Activated CD8-positive, alpha-beta memory T cell treated with anti-CD3 and anti-CD28 coated beads for 1 hour (primary cell): ENCODE measurements at places on chromosomes 3 and 15.
A peak's percentile ranks its signal among the peaks of the same experiment; 100 is the strongest.

DNA sequence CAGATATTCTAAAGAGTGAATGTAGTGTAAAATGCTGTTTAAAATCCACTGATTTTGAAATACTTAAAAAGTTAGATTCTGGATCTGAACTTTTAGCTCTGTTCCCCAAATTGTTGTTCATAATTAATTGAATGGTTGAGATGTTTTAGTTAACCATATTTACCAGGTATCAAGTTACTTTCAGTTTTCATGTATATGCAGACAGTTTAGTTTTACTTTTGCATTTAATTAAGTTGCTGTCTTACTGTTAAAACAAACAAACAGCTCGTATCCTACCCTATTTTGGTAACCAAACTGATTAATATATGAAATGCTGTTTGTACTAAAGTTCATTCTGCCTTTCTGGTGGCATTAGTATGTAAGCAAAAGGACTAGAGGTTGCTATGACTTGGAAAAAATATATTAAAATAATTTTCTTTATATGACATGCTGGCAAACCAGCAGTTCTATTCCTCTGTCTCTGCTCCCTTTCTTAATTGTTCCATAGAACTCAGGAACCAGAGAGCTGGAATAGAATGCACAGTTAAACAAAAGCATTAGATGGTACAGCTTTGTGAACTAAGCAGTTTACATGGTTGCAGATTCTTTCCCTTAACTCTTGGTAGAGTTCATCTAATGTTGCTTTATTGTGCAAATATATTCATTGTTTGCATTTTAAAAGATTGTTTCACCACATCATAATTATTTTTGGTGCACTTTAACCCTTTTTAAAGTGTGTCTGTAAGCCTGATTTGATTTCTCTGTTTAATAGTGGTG, 39.5 kb upstream of the SCAANT1 start:
- DNase-seq, result no peak

GRCh38 chr15:81323559-81323943, 390 bp downstream of the STARD5 start:
- no peak for DNase-seq

DNA sequence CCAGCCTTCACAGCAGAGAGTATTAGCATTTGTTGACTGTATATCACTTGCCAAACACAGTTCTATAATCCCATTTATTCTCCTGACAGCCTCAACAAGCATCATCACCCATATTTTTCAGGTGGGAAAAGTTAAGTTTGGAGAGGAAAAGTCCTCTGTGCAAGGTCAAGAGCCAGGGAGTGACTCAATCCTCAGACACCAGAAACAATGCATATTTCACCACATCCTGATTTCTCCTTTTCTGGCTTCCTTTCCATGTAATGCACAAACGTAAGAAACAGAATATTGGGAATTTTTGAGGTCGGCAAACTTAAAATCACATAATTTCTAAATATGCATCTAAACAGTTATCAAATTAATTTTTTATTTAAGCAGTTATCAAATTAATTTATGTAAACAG, 116.0 kb upstream of the GADL1 start:
- no peak for DNase-seq

DNA sequence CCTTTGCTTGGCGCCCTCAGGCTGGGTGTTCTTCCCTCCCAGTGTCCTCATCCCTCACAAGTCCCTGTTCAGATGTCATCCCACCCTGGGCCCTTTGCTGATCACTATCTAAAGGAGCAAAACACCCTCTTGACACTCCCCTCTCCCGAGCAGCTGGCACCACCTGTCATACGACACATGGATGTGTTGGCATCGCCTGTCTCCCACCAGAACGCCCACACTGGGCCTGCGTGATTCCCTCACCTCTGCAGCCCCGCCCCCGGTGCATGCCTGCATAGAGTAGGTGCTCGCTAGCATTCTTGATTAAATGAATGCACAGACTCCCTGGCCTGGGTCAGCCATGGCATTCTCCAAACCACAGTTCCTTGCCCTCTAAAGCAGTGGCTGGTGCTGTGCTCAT, 75.8 kb downstream of the DNAJB8 start:
- DNase-seq, result no peak

DNA sequence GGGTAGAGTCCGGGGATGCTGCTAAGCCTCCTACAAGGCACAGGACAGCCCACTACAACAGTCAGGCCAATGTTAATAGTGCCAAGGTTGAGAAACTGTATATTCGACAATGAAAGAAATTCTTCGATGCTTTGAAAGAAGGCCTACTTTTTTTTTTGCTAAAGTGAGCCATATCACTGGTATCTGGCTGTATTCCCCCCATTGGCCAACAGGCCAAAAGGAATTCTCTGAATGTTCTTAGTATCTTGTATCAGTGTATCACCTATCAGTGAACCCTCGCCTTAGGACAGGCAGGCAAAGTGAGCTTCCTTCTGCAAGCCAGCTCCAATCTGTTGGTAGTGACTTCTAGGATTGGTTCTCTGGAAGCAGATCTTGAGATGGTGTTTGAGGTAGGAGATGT, 74.2 kb downstream of the SNTN start:
- DNase-seq, result no peak

DNA sequence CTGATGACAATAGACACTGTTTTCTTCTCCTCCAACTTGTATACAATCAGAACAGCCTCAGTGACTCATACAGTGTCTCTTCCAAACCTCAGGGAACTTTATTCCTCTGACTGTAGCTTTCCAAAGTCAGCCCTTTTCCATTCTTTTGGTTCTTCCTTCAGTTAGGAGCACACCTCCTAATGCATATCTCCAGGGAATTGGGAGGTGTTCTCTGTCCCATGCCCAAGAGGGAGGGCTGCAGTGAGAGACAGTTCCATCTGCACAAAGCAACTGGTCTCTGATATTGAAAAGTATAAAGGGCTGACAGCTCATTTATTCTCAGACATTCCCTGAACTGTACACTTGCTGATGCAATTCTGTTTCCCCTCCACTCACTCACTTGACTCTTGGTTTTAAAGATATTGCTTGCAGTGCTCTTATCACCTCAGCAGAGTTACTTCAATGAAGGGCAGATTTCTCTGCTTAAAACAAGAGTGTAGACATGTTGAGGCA, 337.8 kb upstream of the TBC1D5 start:
- DNase-seq, result no peak

DNA sequence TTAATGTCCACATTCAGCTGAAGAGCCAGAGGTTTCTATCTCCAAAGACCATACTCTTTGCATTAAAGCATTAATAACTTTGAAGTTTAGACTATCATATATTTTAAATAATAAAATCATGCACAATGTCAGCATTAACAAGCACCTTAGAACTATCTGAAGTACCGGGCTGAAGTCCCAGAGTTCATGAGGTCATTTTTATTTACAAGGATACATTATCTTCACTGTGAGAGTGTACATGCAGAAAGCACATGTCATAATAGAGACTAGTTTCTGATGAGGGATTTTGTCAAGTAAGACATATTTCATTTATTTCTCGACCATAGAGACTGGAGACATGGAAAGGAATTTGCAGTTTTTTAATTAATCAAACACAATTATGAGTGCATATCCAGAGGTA, 52.4 kb upstream of the SI start:
- DNase-seq, result no peak

DNA sequence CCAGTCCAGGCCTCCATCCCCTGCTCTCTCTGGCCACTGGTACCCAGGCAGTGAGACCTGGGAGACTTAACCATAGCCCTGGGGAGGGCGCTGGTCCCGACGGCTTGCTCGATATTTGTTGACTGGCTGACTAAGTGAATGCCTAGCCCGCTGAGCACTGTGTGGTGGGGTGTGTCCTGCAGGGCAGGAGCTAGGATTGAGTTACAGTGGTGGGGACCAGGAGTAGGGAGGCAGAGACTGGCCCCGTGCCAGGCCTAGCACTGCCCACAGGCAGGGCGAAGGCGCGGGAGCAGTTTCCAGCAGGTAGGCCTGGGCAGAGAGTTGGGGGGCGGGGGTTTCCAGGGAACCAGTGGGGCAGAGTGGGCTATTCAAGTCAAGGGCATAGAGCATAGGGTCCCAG, at the start of gene VILL:
Gene VILL, plus strand, starts transcription at position 260 of the 400 bp plus-strand sequence. CDS start 2,887 bp downstream, outside the sequence.
- DNase-seq, result no peak

- DNase-seq, result peak; percentile 54
Measured at GRCh38 chr15:94230883-94231722, at the start of gene MCTP2. MCTP2 (plus strand) TSS chr15:94231561; CDS start chr15:94298266, 66,705 bp downstream.

- DNase-seq, result no peak
Measured at GRCh38 chr15:85430406-85431204, 50.2 kb downstream of the AKAP13 start.

GRCh38 chr3:194312743-194313281, 38.3 kb downstream of the CPN2 start:
- no peak for DNase-seq

DNA sequence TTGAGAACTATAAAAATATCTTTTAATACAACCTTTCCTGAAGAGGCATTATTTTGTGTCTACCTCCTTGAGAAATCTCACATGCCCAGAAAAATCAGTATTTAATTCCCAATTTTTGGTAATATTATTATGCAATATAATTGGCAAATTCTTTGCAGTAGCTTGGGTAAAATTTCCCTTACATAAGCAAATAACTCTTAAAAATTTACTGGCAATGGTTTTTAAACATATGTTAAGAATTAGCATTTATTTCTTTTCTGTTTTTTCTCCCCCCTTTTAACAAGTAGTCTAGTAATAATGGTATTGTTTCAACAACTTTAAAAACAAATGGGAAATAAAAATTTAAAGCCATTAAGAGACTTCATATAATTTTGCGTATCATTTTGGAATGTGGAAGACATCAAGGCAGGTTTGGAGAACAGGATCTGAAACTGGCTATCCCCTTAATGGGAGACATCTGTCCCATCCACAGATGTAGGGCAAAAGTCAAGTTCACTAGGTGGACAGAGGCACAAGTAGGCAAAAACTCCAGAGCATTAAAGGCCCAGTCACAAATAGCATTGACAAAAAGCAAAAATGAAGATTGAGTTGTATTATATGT, 89.6 kb upstream of the AADACL2 start:
- DNase-seq, result no peak

DNA sequence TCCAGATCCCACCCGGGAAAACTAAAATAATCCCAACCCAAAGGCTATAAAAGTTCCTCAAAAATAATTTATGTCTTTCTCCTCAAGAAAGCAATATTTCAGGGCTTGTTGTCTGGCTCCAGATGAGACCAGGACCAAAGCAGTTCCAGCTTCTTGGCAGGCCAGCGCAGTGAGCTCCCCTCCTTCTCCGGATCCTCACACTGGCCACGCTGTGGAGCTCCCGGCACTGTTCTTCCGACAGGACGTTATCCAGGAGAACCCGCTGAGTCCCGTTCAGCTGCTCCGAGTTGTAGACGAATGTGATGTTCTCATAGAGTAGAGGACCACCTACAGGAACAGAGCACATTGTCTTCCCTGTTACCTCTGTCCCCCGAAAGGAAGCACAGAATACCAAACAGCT, 146.3 kb downstream of the P3H2 start:
- DNase-seq, result no peak

DNA sequence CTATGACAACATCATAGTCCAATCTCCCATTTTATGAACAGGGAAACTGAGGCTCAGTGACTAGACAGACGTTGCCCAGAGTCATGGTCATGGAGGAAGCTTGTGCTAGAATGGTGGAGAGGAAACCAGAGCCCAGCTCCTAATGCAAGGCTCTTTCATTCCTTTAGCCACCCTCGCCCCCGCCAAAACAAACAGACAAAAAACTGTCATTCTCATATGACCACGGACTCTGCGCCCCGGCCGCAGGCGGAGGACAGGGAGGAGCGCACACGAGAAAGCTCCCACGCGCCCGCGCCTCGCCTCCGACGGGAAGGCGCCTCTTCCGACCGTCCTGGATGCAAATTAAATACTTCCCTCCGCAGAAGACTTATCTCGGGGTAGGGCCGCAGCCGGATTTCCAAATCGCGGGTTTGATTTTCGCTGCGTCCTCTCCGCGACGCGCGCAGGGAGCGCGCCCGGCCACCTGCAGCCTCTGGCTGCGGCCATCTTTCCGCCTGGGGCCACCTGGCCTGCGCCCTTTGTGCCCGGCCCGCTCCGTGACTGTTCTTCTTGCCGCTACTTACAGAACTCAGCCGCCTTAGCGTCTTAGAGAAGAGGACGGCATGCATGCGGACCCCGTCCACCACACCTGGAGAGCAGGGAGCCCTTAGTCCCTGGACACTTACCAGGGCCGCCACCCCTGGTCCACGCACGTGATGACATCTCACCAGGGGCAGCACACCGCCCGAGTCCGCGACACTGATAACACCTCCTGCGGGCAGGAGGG, 670 bp upstream of the ATP13A3 start:
- no peak for DNase-seq

DNA sequence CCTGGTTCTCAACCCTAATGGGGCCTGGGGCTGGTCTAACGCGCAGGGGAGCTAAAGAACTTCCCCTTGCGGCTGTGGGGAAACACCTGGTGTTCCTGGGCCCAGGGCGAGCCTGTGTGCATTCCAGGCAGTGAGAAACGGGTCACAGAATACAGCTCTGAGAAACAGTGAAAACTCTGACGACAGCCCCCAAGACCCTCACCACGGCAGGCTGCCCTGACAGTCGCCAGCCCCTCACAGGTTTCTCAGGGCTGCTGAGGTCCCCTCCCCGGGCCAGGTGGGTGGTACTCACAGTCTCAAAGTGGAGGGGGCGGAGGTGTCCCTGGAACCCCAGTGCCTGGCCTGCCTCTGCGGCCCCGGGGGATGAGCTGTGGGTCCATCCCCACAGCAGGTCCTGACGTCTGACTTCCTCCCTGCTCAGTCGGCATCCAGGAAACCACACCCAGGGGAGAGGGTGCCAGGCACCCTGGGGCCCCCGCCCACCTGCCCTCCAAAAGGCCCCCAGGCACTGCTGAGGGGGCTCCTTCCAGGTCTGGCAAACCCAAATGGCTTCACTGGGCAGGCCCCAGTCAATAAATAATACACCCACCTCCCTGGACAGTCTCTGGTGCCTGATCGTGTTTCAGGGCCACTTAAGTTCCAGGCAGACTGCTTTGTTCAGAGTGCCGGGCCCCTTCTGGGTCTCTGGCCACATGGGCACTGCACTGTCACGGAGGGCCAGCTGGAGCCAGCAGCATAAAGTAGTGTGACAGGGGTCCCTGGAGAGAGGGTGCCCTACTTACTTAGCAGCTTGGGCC, 57.7 kb downstream of the IQSEC1 start:
- peak; percentile 21 for DNase-seq

- peak; percentile 36 for DNase-seq
Measured at GRCh38 chr15:31867536-31868442, 162.5 kb upstream of the CHRNA7 start.
